HCT116 (cell line): ENCODE measurements at places on chromosomes 7 and 10. TPM values are rescaled to one million over a fixed set of nuclear protein-coding genes. Genes with fewer than 3 reads are reported as not detected.

DNA sequence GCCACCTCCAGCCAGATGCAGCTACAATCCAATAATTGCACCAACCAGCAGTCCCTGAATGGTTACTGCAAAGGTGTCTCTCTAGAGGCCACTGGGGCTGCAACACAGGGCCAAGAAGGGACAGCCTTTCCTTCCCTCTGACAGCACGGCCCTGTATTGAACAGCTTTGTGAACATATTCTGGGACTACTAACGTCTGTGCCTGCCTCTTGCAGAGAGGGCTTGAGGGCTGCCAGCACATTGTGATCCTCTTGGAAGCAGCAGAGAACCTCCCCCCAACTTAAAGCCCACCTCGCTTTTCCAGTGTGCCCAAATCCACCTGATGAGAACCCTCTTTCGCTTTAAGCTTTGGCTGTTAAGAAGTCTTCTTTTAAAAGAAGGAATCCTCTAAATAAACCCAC is 415.9 kb downstream of the RPS24 start:
- H3K27me3 ChIP-seq: peaks cover 3% of the 10 kb centered on the region; the same call in 1 of the 2 replicates
- no peaks in the 10 kb centered on the region for H3K36me3 ChIP-seq
- no peaks in the 10 kb centered on the region for H3K4me1 ChIP-seq
- no peak overlapping the region for H3K27ac ChIP-seq
- no peak for DNase-seq

DNA sequence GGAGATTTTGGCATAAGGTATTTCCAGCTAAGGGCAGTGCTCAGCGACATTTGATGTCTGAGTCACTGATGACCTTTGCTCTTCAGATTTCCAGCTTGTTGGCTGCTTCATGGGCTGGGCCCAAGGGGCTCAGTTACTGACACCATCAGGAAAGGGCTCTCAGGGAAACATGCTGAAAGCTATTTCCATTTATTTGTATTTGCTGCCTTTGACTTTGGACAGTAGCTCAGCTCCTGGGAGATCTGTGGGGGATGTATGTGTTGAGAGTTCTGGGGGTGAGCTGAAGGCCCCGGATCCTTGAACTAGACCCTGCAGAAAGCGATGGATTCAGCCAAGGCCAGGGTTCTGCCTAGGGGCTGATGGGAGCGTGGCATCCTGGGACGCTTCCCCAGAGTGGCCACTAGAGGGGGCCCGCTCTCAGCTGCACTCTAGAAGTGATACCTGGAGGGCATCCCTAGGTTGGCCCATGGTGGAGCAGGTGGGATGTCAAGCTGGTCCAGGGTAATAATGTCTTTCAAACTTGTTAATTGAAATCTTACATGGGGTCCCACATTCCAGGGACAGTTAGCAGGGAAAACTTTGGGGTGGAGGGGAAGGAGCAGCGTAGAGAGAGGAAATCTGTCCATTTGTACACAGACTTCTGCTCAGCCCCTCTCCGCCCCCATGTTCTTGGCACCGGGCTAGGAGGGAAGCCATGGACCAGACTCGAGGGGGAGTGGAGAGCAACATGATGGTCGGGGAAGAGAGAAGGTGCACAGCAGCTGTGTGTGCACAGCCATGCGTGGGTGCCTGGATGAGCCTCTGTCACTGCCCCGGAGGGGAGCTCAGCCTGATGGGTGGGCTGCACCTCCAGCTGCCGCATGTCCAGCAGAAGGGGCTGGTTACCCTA is 3.0 kb upstream of the BTBD16 start:
- DNase-seq: peak; percentile 36
- no peaks in the 10 kb centered on the region for H3K27me3 ChIP-seq
- H3K27ac ChIP-seq: no peak overlapping the region
- H3K4me3 ChIP-seq: no peak overlapping the region
- H3K36me3 ChIP-seq: no peaks in the 10 kb centered on the region
- no peaks in the 10 kb centered on the region for H3K4me1 ChIP-seq

GRCh38 chr10:62243647-62243997 is 25.0 kb downstream of the RTKN2 start:
- peaks cover 10% of the 10 kb centered on the region for H3K4me1 ChIP-seq
- no peaks in the 10 kb centered on the region for H3K27me3 ChIP-seq
- no peak for DNase-seq
- no peak overlapping the region for H3K27ac ChIP-seq

DNA sequence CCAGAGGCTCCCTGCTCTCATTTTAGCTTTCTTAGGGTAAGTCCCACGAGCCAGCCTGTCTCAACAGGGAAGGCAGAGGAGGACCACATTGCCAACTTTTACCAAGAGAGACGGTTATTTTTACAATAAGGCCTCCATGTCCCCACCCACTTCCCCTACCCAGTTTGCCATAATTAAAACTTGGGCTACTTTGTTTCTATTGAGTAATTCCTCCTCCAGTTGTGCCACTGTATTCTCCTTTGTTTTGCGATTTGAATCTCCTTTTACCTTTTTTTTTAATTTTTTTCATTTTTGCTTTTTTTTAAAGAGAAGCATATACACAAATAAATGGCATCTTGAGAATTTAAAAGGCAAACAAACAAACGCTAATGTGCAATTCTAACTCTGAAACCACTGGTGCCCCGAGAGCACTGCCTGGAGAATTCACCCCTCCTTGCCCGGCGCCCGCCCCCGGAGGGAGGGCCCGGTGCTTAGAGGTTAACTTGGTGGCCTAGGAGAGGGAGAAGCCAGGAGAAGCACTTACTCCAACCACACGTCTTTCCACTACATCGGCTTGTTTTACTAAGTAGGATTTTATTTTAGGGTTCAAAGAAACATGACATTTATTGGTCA is 282.3 kb downstream of the USP6NL start:
- H3K4me1 ChIP-seq: no peaks in the 10 kb centered on the region
- no peak overlapping the region for H3K27ac ChIP-seq
- no peak for DNase-seq
- no peak overlapping the region for H3K4me3 ChIP-seq

GRCh38 chr10:125084191-125084613 is 76.2 kb downstream of the CTBP2 start:
- no peaks in the 10 kb centered on the region for H3K36me3 ChIP-seq
- no peaks in the 10 kb centered on the region for H3K27me3 ChIP-seq
- DNase-seq: peak; percentile 85
- no peak overlapping the region for H3K4me3 ChIP-seq

- no peak overlapping the region for H3K27ac ChIP-seq
- no peak overlapping the region for H3K4me3 ChIP-seq
- DNase-seq: no peak
- H3K4me1 ChIP-seq: no peaks in the 10 kb centered on the region
These were observed 84.3 kb downstream of the WDFY4 start for GRCh38 chr10:48768926-48769325.

DNA sequence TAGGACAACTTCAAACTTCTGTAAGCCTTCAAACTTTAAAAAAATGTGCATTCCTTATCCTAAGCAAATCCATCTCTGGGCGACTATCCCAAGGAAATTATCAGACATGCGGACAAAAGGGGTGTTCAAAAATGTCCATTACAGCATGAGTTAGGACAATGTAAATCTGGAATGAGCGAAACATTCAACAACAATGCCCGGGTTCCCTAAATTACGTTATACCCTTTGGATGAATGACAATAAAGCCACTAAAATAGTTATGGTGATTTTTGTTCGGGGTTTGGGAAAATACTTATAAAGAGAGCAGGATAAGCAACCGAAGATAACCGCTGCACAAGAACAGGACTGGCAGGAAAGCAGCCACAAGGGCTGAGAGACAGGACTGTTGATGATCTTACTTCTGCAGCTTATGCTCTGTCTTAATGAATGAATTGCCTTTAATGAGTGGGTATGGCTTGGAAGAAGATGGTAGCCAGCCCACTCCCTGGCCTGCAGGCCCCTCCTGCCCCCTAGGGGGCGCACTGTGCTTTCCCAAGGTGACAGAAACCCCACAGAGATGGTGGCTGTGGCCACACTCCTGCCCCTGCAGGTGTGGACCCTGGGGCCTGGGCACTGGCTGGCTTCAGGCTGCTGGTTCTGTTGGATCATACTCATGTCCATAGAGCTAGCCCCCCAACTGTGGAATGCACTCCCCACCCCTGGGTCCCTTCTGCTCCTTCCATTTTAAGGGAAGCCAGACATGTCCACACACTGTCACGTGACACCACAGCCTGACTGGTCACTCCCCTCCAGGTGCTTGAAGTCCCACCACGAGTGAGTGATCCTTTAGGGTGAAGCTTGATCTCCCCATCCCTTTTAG is 45.0 kb downstream of the ZCCHC24 start:
- no peaks in the 10 kb centered on the region for H3K27me3 ChIP-seq
- peak; percentile 8 for DNase-seq
- no peaks in the 10 kb centered on the region for H3K4me1 ChIP-seq
- no peak overlapping the region for H3K27ac ChIP-seq

- no peaks in the 10 kb centered on the region for H3K4me1 ChIP-seq
- no peaks in the 10 kb centered on the region for H3K36me3 ChIP-seq
- no peak overlapping the region for H3K27ac ChIP-seq
- peaks cover 27% of the 10 kb centered on the region for H3K27me3 ChIP-seq
- H3K4me3 ChIP-seq: no peak overlapping the region
- no peak for DNase-seq
These were observed 3.1 kb upstream of the SLC18A3 start for GRCh38 chr10:49606981-49607535.

DNA sequence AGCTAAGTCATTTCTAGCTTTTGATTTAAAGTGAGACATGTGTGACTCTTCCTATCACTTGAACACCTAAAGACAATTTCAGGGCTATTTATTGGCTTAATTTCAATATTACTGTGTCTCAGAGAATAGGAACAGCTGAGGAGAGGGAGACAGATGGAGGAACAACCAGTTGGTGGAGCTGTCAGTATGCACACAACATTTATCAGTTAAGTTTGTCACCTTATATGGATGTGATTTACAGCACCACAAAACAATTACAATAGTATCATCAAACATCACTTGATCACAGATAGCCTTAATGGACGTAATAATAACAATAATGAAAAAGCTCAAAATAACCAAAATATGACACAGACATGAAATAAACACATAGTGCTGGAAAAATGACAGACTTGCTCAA is 129.6 kb downstream of the NPSR1 start:
- H3K4me1 ChIP-seq: no peaks in the 10 kb centered on the region
- no peak for DNase-seq
- H3K27ac ChIP-seq: no peak overlapping the region
- no peaks in the 10 kb centered on the region for H3K36me3 ChIP-seq
- no peak overlapping the region for H3K4me3 ChIP-seq
- no peaks in the 10 kb centered on the region for H3K27me3 ChIP-seq

GRCh38 chr7:26865094-26865388 is 651 bp upstream of the SKAP2 start:
- peak overlapping the region; percentile 50 for H3K27ac ChIP-seq
- no peak for DNase-seq
- H3K4me3 ChIP-seq: peak overlapping the region; percentile 25
- no peaks in the 10 kb centered on the region for H3K36me3 ChIP-seq
- peaks cover 5% of the 10 kb centered on the region; the same call in 1 of the 2 replicates for H3K4me1 ChIP-seq
- no peaks in the 10 kb centered on the region for H3K27me3 ChIP-seq

GRCh38 chr7:30975256-30975899 is 11.6 kb downstream of the GHRHR start:
- H3K27me3 ChIP-seq: peaks cover 6% of the 10 kb centered on the region; the same call in 1 of the 2 replicates
- H3K36me3 ChIP-seq: no peaks in the 10 kb centered on the region
- DNase-seq: no peak
- no peak overlapping the region for H3K4me3 ChIP-seq
- H3K4me1 ChIP-seq: peaks cover 7% of the 10 kb centered on the region; the same call in 1 of the 2 replicates

DNA sequence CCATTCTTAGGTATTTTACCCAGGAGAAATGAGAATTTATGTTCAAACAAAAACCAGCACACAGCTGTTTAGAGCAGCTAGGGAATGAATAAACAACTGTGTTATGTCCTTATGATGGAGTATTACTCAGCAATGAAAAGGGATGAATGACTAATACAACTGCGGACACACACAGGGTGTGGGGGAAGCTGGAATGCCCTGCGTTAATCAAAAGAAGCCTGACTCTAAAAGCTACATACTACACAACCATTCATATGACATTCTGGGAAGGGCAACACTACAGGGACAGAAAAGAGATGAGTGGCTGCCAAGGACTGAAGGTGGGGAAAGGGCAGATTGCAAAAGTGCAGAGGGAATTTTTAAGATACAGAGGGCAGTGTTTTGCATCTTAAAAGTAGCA is 64.0 kb downstream of the DLG5 start:
- H3K4me1 ChIP-seq: no peaks in the 10 kb centered on the region
- no peak for DNase-seq
- no peaks in the 10 kb centered on the region for H3K27me3 ChIP-seq
- no peaks in the 10 kb centered on the region for H3K36me3 ChIP-seq

GRCh38 chr10:29279779-29280487 is 8.9 kb upstream of the LYZL1 start:
- H3K27ac ChIP-seq: no peak overlapping the region
- DNase-seq: no peak
- no peaks in the 10 kb centered on the region for H3K4me1 ChIP-seq
- H3K36me3 ChIP-seq: no peaks in the 10 kb centered on the region
- no peaks in the 10 kb centered on the region for H3K27me3 ChIP-seq

GRCh38 chr10:124661660-124662180 is 82.5 kb downstream of the FAM53B start:
- H3K36me3 ChIP-seq: no peaks in the 10 kb centered on the region
- no peak overlapping the region for H3K27ac ChIP-seq
- DNase-seq: no peak
- no peaks in the 10 kb centered on the region for H3K4me1 ChIP-seq
- no peak overlapping the region for H3K4me3 ChIP-seq

- H3K36me3 ChIP-seq: no peaks in the 10 kb centered on the region
- no peaks in the 10 kb centered on the region for H3K27me3 ChIP-seq
- no peak for DNase-seq
- H3K4me3 ChIP-seq: no peak overlapping the region
- H3K27ac ChIP-seq: no peak overlapping the region
These were observed 363.3 kb downstream of the NRG3 start for GRCh38 chr10:82238291-82238690.

- H3K4me1 ChIP-seq: no peaks in the 10 kb centered on the region
- H3K4me3 ChIP-seq: no peak overlapping the region
- H3K36me3 ChIP-seq: no peaks in the 10 kb centered on the region
- no peak overlapping the region for H3K27ac ChIP-seq
- DNase-seq: no peak
These were observed 75.8 kb downstream of the LSMEM1 start for GRCh38 chr7:112556633-112557032.

DNA sequence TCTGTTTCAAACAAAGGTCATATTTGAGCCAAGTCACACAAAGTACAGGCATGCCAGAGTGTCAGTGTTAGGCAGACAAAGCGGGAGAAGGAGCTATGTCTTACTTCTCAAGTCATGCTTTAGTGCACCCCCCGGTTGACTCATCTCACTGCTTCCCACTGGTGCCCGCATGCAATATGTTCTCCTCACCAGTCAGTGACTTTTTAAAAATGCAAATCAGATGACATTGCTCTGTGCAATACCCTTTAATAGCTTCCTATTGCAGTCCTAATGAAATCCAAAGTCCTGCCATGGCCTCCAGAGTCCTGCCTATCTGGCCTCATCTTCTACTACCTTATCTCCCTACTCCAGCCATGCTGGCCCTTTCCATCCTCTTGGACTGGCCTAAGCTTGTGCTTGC is 429.1 kb downstream of the ACTR3B start:
- H3K27me3 ChIP-seq: no peaks in the 10 kb centered on the region
- no peak overlapping the region for H3K27ac ChIP-seq
- no peak overlapping the region for H3K4me3 ChIP-seq

- H3K4me1 ChIP-seq: no peaks in the 10 kb centered on the region
- no peaks in the 10 kb centered on the region for H3K36me3 ChIP-seq
- H3K27ac ChIP-seq: no peak overlapping the region
- no peak for DNase-seq
- H3K27me3 ChIP-seq: no peaks in the 10 kb centered on the region
These were observed 22.0 kb upstream of the MSMB start for GRCh38 chr10:46068117-46068516.

Gene LBX1
- total RNA-seq: not detected

Gene ITIH5
- not detected for total RNA-seq

Gene TRIM4
- 25.1 TPM for total RNA-seq

Gene C10orf143
- 0.66 TPM for total RNA-seq

Gene SORCS1
- total RNA-seq: not detected
